Breast epithelium (tissue), 4 donors: ENCODE measurements at places on chromosomes 1 and 21.

GRCh38 chr1:35282172-35282571 is 13.7 kb downstream of the ZMYM4 start:
- no peak for DNase-seq

GRCh38 chr1:40339420-40340323 is 22.6 kb upstream of the COL9A2 start:
- no peak for DNase-seq

DNA sequence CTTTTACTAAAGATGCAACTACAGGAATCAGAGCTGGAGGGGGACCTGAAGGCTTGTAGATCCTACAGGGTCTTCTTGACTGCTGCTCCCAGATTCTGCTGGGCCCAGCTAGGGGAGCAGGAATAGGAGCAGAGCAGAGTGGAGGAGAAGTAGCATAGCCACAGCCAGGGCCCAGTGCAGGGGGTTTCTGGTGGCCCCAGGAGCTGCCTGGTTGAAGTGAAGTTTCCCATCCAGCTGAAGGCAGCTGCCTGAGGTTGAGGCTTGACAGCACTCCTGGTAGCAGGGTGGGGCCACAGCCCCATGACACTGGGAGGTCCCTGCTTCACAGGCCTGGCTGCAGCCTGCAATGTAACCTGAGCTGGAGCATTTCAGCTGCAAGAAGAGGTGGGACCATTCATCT is 2.0 kb upstream of the INPP5B start:
- no peak for DNase-seq

- DNase-seq, result no peak
These were observed 154.8 kb downstream of the TM2D1 start for GRCh38 chr1:61570191-61570590.

DNA sequence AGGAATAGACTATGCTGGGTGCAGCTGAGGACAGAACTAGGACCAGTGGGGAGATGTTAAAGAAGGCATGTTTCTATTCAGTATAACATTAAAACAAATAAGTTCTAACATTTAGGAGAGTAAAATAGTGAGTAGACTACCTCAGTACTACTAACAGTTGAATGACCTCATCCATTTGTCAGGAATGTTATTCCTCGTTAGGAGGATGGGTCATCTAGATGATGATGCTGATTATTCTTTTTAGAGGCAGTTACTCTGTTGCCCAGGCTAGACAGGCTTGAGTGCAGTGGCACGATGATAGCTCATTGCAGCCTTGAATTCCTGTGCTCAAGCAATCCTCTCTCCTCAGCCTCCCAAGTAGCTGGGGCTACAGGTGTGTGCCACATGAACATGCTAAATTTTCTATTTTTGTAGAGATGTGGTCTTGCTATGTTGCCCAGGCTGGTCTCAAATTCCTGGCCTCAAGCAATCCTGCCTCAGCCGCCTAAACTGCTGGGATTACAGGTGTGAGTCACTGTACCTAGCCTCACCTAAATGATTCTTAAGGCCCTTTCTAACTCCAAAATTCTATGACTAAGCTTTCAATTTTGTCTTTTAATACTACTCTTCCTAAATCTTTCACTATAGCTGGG is 9.3 kb downstream of the EEIG2 start:
- no peak for DNase-seq
